HT1080 (cell line): ENCODE measurements at places on chromosomes 3 and 15.

DNA sequence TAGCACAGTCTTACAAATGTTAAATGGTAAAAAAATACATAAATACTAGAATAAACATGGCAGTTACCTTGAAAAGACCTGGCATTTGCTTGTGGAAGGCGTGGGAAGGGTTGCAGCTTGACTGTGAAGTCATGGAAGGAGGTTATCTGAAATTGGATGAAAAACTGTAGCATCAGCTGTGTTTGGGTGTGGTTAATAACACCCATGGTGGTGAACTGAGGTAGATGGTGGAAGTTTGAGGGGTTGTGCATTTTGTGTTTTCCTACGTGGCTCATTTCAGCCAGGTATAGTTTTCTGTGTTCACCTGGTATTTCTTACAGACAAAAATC is 46.5 kb downstream of the PSMD6 start:
- DNase-seq: no peak

GRCh38 chr3:14154895-14155440 is 23.4 kb downstream of the XPC start:
- no peak for DNase-seq

DNA sequence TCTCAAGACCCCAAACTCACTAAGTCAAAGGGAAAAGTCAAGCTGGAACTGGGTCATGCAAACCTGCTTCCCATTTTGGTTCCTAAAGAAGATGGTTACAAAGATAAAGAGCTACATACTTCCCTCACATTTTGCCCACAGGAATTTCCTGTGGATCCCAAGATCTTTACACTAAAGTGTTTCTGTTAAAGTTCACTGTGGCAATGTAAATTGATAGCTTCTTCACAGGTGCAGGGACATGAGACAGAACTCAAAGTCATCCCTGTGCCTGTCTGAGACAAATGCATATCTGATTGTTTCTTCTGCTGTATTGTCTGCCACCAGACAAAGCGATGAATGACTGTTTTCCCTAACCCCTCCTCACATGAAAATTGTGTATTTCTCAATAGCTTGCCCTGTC is 567.8 kb downstream of the ZIC1 start:
- DNase-seq: no peak

DNA sequence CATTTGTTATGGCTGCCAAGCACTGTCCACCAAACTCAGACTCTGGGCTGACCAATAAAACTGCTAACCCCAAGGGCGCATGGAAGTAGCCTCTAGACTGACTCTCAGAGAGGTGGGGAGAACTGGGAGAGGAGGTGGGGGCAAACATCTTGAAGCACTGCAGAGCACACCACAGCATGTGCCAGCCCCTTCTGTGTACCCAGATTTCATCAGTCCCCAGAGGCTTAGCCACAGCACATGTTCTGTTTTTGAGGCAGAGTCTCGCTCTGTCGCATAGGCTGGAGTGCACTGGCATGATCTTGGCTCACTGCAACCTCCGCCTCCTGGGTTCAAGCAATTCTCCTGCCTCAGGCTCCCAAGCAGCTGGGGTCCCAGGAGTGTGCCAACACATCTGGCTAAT is 119.5 kb upstream of the SPATA12 start:
- DNase-seq: no peak

- DNase-seq: no peak
Measured at GRCh38 chr3:83625261-83625660, 1333.5 kb upstream of the CADM2 start.

DNA sequence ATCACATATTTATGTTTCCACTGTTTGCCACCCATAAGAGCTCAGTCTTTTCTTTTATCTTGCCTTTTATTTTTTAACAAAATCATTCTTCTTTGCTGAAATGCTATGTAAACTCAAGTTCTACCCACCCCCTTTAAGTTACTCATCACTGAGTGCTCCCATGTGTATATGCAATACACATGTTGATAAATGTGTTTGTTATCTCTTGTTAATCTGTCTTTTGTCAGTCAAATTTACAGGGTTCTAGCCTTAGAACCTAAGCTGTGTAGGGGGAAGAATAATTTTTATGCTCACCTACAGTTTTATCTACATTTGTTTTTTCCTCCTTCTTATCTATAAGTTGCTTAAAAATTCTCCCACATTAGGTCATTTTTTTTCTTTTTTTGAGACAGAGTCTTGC is 1195.9 kb downstream of the ROBO2 start:
- no peak for DNase-seq

- no peak for DNase-seq
Measured at GRCh38 chr3:179603831-179604230, 607 bp downstream of the MRPL47 start.

GRCh38 chr3:24185738-24186384 is 240.8 kb downstream of the NR1D2 start:
- DNase-seq: peak; percentile 64
